ENCODE measurements at places on chromosomes 4 and X.

- DNase-seq, result no peak
These were observed 162.7 kb upstream of the CPXCR1 start for GRCh38 chrX:88584283-88584682.

DNA sequence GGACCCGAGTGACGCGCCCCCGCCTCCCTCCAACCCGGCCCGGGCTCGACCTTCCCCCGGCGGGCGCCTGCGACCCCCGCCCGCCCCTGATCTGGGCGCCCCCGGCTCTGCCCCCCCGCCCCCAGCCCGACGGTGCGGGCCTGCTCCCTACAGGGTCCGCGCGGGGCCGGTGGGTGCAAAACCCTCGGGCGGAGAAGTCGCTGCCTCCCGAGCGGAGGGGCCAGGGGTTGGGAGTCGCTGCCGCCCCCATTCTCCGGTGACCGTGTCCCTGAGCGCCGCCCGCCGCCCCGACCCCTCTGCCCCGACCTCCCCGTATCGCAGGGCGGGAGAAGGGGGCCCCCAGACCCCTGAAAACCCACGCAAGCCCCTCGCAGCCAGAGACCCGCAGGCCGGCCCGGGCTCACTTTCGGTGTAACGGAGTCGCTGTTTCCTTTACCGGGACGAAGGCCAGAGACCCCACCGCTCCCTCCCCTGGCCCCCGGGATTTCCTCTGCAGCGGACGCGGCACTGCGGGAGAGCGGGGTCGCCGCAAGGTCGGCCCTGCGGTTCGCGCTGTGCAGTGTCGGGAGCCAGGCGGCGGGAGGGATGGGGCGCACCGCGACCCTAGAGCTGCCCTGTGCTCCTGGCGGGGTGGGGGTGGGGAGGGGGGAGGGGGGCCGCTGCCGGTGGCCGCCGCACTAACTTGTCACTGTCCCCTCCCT, 729 bp upstream of the CPLX1 start:
- no peak for DNase-seq

- no peak for DNase-seq
These were observed 137.8 kb upstream of the TBC1D9 start for GRCh38 chr4:140893939-140894338.

- no peak for DNase-seq
These were observed 237.8 kb upstream of the JADE1 start for GRCh38 chr4:128571747-128572146.

GRCh38 chrX:6813836-6814370, 279.0 kb upstream of the VCX3A start:
- no peak for DNase-seq

DNA sequence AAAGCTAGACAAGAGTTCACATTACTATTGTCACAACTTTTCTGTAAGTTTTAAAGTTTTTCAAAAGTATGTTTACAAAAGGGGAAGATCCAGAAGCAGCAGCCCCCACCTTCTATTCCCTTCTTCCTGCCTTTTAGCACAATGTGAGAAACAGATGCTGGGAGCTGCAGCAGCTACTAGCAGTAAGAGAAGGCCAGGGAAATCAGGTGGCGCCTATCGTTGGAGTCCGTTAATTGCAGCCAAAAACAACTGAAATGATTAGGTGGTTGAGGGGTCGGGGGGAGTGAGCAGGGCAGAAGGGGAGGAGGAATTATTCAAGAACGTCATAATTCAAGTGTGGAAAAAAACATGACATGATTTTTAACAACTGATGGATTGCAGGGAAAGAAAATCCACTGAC, 27.4 kb downstream of the FRYL start:
- no peak for DNase-seq

Data from right lung (tissue), 10 donors.